Tongue (tissue), 3 donors: ENCODE measurements at places on chromosomes 3 and 15. TPM values are rescaled to one million over a fixed set of nuclear protein-coding genes. Genes with fewer than 3 reads are reported as not detected.

Gene DNAJA4
- 53.7 TPM for total RNA-seq

Gene GABRR3
- not detected for total RNA-seq

Gene GP9
- not detected for total RNA-seq

Gene PRTG
- total RNA-seq = 19.7 TPM

Gene RETNLB
- total RNA-seq = not detected

Gene SEMA5B
- 11.0 TPM for total RNA-seq

Gene GPR171
- not detected for total RNA-seq

Gene PYGO1
- 22.6 TPM for total RNA-seq

- DNase-seq = no peak
These were observed 68.4 kb downstream of the MINDY2 start for GRCh38 chr15:58839485-58839884.

DNA sequence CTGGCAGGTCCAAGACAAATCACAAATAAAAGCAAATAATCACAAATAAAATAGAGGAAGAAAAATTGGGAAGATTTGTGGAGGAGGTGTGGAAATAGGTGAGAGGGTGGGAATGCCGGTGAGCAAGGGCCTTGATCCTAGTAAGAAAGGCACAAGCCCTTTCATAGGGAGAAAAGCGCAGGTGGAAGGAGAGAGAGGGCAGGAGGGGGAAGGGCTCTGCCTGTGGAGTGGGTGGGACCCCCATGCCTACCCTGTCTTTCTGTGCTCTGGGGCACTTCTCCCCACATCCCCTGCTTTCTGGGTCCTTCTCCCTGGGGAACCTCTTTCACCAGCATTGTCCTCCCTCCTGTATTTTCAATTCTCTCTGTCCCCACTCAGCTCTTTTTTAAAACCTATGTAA, 711 bp upstream of the TGM5 start:
- DNase-seq = no peak

DNA sequence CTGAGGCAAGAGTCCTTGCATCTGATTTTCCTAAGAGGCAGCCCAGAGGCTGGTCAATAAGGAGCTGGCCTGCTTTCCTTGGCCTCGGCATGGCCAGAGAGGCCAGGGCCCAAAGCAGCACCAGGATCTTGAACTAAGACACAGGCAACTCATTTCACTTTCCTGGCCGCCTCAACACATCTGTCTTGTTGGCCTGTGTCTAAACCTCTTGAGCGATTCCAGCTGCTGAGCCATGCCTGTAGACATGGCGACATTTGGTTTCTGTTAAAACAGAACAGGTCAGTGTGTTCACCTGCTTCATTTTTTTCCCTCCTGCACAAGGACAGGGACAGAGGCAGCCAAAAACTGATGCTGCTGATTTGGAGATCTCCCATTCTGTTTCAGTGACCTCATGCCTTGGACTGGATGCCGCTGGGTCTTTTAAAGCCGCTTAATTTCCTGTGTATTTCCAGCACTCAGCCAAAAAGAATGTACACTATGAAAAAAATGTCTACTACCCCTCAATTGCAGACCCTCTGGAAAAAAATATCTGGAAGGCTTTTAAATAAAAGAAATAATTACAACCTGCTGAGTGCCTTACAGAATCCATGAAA, 266.6 kb upstream of the ICE2 start:
- peak; percentile 87 for DNase-seq

GRCh38 chr15:41777421-41777973, 3.2 kb downstream of the MAPKBP1 start:
- no peak for DNase-seq

DNA sequence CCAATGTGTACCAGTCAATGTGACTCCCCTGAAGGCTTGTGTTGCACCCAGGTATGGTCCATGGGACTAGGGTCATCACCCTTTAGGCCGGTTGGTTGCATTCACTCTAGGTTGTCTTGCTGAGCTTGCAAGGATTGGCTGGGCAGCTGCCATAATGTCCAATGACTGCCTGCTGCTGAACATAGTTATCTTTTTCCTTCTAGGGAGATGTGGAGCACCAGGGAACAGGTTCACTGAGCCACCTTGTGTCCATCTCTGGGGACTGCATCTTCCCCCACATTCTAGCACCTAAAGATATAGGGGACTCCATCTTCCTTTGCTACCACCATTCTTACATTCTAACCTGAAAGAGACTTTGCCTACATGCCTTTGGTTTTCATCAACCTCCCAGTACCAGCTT, 580.4 kb upstream of the TBL1XR1 start:
- no peak for DNase-seq

GRCh38 chr3:18389108-18389733, 35.9 kb downstream of the SATB1 start:
- peak; percentile 51 for DNase-seq

DNA sequence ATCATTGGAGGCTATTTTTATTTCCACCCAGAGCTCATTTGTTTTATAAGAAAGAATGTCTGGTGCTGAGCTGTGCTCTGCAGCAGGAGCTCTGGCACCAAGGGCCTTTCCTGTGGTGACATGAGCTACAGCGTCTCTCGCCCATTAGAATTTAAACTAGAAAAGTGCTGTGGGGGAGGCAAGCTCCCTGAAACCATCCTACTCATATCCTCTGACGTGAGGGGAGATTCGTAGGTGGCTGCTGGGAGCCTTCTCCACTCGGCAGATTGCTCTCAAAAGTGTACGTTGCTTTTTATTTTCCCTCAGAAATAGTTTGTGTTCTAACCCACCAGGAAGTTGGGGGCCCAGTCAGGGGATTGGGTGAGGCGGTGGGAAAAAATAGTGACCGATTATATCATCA, 76.3 kb upstream of the ARHGEF3 start:
- DNase-seq = no peak

DNA sequence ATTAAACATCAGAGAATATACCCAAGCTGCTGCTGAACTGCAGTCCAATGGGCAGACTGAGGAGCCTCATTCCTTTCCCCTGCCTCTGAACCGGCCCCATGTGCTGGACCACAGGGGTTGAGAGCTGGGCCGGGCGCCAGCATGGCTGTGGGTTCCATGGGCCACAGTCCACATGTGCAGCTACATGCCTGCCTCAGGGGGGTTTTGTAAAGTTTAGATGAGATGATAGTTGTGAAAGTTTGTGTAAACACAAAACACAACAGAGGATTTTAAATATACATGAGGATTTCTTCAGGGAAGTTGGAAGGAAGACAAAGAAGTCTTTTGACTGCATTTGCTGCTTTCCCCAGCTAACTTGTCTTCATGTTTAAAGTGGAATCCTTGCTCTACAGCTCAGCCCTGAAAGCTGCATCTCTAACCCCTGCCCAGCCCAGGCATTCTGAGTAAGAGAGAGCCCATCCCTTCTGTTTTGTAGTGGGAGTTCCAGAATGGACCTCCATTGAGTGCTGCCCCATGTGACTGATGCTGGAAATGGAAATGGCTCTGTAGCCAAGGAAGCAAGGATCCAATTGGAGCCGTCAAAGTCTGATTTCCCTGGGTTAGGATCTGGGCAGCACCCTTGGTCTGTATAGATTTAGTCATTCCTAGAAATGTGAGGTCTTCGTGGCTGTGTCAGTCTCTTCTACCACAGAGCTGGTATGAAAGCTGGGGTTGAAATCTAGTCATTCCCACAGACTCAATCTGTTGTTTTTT, 17.5 kb downstream of the SLC12A8 start:
- peak; percentile 72 for DNase-seq

DNA sequence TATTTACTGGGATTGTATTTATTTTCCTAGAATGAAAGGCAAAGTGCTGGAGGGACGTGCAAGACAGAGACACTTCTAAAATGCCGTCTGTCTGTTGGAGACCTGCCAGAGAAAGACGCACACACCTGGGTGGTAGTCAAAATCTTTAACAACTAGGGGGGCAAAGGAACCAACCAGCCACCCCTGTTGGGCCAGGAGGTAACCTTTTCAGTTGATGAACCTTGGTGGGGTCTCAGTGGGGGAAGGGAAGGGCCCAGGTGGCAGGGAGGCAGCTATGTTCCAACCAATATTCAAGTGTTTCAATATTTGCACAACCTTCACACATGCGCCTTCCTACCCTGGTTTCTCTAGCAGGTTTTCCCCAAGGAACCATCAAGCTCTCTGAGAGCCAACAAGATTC, 99.0 kb downstream of the MEGF11 start:
- no peak for DNase-seq

GRCh38 chr3:13098192-13098988, 25.2 kb upstream of the IQSEC1 start:
- DNase-seq = no peak

- DNase-seq = no peak
These were observed 2.5 kb downstream of the RBM15B start for GRCh38 chr3:51393564-51393963.

- DNase-seq = no peak
These were observed 113.3 kb downstream of the IL20RB start for GRCh38 chr3:137071104-137071503.

DNA sequence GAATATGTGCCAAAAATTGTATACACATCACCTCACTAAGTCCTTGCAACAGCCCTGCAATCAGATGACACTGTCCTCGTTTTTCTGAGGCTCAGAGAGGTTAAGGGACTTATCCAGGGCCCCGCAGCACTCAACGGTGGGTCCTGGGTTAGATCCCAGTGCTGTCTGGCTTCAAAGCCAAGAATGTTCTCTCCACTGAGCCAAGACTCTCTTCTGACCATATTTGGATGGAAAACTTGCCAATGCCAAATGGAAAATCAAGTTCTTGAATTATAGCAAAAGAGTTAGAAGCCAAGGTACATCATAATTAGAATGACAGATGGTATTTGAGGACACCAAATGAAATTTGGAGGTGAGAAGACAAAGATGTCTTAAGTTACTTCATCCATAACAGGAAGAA, 75.9 kb downstream of the NCEH1 start:
- DNase-seq = no peak

- peak; percentile 45 for DNase-seq
These were observed 4.1 kb downstream of the FBN1 start for GRCh38 chr15:48641416-48641815.

DNA sequence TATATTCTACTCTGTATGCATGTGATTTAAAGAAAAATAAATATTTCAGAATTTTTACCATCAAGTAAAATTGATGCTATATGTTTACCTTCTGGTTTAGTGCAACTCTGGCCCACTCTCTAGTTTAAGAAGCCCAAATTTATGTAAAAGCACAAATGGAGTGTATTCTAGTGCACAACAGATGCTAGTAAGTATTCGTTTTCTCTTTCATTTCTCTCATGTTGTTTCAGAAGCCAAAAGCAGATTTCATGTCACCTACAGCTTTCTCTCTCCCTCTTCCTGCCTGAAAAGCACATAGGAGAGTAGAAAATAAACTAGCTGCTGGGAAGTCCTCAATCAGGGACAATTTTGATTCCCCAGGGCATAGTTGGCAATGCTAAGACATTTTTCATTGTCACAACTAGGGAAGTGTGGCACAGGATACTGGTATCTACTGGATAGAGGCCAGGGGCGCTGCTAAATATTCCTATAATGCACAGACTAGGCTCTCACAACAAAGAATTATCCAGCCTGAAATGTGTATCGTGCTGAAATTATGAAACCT, 147.4 kb upstream of the ARHGEF26 start:
- DNase-seq = no peak

- no peak for DNase-seq
These were observed 23.2 kb downstream of the CTNNB1 start for GRCh38 chr3:41222501-41222900.
